ENCODE measurements at places on chromosomes 5 and 9. TPM values are rescaled to one million over a fixed set of nuclear protein-coding genes. Genes with fewer than 3 reads are reported as not detected.
A peak's percentile ranks its signal among the peaks of the same experiment; 100 is the strongest.

GRCh38 chr9:134039386-134040175 lies 14.3 kb downstream of the BRD3OS start:
- no peak for DNase-seq

- DNase-seq = peak; percentile 1
These were observed 5.9 kb upstream of the TAL2 start for GRCh38 chr9:105656131-105656921.

DNA sequence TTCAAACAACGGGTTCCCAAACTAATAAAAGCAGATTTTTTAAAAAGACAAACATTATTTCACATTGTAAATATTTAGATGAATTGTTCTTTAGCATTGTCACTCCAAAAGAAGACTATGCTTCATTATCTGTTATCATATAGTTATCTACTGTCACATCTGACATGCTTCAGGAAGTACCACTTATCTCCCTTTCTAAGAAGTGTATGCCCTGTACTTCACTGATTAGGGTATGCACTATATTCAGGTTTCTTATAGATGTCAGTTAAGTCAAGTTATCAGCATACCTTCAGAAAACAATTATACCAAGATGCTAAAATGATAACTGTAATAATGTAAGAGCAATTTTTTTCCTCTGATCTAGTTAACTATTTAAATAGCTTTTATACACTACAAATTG lies 40.4 kb downstream of the LMBRD2 start:
- no peak for DNase-seq

DNA sequence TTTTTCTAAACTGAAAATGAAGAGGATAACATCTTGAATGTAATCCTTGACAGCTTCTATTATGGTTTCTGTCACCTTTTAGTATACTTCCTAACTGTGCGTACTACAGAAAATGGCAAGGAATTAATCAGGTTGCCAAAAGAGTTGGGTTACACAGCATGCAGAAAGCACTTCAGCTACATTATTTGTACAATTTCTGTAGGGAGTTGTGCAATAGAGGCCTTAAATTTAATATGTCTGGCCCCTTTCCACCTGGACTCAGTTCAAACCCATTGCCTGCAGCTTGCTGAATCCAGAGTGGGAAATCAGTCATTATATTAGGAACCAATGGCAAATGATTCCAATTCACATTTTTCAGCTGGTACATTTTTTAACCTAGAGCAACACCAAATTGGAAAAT lies 549.7 kb downstream of the CSNK1G3 start:
- peak; percentile 88 for DNase-seq

- DNase-seq = peak; percentile 12
These were observed at the start of the genes BHMT2 and DMGDH for GRCh38 chr5:79069488-79070349. BHMT2 (plus strand) TSS chr5:79069767; CDS start chr5:79069783, 16 bp downstream. DMGDH (minus strand) TSS chr5:79069674; CDS start chr5:79069620, 54 bp downstream.

DNA sequence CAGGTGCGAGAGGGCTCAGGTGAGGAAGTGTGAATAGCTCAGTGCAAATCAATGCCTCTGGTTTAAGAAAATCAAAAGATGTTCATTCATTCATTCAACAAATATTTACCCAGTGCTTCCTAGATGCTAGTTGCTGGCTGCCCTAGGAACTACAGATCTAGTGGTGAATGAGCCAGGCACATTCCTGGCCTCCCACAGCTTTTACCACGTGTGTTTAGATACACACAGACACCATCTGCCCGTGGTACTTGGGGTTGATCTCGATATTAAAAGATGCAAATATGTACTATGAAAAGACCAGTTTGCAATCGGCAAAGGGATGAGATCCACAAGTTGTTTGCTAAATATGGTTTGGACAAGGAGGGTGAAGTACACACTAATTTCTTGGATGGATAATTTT lies 78.2 kb downstream of the GTF3C4 start:
- no peak for DNase-seq

- no peak for DNase-seq
These were observed 62.2 kb downstream of the CFAP77 start for GRCh38 chr9:132472199-132472598.

- DNase-seq = no peak
These were observed 35.0 kb upstream of the TBC1D2 start for GRCh38 chr9:98290411-98290810.

GRCh38 chr5:79938468-79938867 lies 52.6 kb downstream of the MTX3 start:
- DNase-seq = no peak

DNA sequence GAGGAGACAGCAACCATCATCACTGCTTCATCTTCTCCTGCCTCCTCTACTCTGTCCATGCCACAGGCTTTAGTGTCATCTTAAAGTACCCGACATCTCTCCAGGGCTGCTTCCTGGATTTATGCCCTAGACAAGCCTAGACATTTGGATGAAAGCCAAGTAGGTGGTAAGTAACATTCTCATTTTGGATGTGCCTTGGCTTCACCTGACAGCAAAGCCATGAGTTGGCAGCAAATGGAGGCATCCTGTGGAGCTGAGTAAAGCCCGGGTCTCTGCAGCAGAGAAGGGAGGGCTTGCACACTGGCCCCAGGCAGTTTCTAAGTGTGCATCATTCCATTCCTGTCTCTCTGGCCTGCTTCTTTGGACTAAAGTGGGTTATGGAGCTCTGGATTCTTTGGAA lies 299.1 kb downstream of the DMAC1 start:
- no peak for DNase-seq

DNA sequence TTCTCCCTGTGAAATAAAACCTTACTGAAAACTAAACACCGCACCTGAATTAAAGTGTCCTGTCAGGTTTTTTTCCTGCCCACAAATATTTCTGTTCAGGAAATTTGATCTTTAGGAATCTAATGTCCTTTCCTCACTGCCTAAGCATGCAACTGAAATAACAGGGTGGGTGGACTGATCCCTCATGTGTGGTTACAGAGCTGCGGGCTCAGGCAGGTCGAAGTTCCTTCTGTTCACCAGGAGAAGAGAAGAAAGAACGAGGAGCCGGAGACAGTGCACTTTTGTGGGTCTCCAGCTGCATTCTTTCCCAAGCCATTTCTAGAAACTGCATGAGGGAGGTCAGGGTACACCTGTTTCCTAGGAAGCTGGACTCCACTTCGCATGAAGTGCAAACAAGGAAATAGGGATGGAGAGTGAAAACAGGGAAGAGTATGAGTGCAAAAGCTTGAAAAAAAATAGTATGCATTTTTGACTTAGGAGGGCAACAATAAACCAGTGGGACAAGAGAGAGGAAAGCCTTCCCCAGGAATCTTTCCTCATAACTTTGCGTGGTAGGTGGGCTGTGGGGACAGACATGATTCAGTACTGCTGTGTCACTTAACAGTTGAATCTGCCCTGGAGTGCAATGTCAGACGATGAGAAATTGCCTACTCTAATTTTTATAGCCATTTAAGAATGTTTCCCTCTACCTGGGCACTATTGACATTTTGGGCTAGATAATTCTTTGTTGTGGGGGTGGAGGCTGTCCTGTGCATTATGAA lies 60.3 kb downstream of the GCNT1 start:
- no peak for DNase-seq

DNA sequence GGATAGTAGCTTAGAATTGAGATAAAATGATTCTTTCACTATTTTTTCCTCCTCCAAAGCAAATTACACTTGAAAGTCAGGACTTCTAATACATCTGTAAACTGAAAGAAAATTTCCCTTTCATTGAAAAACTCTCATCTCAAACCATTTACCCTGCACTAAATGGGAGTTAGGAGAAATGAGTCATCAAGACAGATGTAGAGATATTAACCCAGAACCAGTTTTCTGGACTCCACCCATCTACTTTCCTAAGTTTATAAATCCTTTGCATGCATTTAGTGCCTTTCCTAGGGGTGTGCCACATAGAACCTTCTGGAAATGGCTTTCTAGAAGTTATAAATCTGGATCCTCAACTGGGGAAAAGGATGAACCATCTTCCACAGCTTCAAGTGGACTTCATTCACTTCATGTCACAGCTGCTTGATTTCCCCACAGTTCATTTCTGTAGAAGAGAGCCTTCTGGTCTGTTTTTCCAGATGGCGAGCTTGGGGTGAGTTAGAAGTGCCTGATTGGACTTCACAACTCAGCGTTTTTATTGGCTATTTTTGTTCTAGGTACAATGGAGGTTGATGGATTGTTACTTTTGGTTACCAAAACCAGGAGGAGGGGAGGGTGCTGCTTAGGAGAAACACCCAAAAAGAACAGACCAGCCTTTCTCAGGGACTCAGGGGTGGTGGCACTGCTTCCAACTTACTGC lies 72.5 kb upstream of the GPR151 start:
- DNase-seq = no peak

- no peak for DNase-seq
These were observed 156.6 kb upstream of the DMRT1 start for GRCh38 chr9:684941-685340.

DNA sequence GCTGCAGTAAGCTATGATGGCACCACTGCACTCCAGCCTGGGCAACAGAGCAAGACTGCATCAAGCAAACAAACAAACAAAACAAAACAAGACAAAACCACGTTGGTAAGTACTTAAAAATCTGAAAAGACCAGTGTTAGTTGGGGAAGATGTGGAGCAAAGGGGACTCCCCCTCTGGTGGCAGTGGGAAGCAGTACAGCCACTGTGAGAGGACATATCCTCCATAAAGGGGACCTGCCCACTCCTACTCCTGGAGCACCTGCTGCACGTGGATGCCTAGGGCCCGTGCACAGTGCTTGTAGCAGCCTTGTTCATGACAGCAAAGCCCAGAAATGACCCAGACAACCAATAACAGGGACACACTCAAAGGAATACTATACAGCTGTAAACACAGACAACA lies 17.0 kb upstream of the IPPK start:
- no peak for DNase-seq

DNA sequence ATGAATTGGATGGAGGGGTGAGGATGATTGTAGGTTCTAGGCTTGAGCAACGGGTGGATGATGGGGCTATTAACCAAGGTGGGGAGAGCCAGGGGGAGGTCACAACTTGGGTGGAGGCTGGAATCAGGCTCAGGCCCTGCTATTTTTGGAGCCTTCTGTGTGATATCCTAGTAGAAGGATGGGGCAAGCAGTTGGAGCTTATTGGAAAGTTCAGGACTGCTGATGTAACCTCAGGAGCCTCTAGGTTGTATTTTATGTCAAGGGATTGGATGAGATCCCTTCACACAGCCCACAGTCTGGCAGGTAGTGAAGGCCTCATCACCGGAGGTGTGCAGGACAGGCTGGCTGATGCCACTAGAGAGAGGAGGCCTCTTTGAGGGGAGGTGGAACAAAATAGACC lies 11.2 kb upstream of the RPS14 start:
- DNase-seq = no peak

DNA sequence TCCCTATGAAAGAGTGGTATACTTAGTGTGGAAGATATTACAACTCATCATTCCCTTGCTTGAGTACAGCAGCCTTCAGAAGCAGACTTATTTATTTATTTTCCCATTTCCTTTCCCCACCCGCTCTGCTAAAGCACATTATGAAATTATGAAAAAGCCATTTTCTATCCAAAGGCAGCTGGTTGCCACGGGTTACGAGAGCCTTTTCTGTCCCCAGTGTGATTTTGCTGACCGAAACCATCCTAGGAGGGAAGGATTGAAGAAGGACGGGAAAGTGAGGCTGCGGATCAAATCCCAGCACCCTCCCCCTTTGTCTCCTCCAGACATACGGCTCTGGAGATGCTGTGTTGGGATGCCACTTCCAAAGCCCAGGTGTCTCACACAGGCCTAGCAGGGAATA lies 246.9 kb downstream of the TLR4 start:
- DNase-seq = no peak

- peak; percentile 61 for DNase-seq
These were observed 8.1 kb downstream of the SLC12A7 start for GRCh38 chr5:1103505-1104326.

GRCh38 chr5:80069918-80070318 lies 34.8 kb downstream of the THBS4 start:
- DNase-seq = peak; percentile 28

DNA sequence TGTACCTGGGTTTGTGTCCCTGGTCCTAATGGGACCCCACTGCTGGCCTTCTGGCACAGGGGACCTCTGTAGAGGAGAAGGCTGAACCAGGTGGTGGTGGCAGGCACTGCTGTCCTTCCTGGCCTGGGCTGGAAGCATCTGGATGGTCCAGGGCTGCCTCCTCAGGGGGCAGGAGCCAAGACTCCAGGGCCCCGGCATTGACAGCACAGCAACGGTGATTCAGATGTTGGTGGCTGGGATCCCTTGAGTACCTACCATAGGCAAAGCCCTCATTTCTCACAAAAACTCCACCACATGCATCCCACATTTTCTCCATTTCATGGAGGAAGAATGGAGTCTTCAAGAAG lies 15.0 kb downstream of the FGD3 start:
- no peak for DNase-seq

GRCh38 chr5:141832131-141832530 lies 46.1 kb downstream of the PCDH1 start:
- no peak for DNase-seq

- DNase-seq = no peak
These were observed 86.8 kb upstream of the OSMR start for GRCh38 chr5:38758774-38759600.

DNA sequence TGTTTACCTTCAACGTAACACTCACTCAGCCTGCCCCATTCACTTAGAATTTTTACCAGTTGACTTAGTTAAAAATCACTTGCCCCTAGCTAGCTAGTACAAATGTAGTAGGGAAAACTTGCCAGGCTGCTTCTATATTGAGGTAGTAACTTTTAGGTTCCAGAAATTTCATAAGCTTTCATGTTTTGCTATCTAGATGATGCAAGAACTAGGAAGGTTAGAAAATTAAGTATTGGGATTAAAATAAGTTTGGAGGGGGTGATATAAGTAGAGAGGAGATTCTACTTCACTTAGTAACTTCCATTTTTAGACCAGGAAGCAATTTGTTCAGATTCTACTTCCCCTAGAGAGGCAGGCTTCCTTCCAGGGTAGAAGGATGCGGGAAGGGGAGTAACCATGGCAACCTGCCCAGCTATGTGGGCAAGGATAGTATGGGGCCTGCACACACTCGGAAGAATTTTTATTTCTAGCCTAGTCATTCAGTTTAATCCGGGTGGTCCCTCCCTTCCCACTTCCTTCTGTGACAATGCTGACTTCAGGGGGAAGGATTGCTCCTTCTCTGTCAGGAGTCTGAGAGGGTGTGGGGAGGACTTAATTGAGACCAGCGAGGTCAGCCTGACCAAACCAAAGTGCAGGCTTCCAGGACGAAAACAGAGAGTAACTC lies 4.2 kb downstream of the DAB2 start:
- DNase-seq = no peak

- no peak for DNase-seq
These were observed 34.8 kb downstream of the HMGXB3 start for GRCh38 chr5:150035139-150035895.

DNA sequence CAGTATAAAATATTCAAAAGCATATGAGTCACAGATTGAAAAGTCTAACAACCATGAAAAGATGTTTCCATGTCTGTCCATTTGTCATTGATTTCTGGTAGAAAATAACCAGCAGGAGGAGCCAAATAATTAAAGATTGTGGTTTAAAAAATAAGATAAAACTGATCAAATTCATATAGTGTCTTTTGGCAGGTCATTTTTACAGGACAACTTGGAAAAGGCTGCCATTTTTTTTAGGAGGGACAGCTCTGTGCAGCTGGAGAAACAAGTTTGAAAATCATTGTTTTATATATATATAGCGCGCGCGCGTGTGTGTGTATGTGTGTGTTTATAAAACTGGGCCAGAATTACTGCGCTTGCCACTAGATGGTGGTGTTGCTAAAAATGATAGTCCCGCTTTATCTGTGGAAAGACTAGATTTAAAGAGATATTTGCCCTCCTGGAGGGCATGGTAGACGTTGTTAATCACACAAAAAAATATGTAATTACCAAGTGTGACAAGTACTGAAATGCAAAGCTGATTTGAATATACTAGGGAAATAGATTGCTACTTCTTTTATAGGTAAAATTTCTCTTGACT lies 1.3 kb upstream of the TRMO start:
- peak; percentile 76 for DNase-seq

Gene CDKN2A
- 0.31 TPM for polyA plus RNA-seq

Gene MARCOL
- polyA plus RNA-seq = not detected

Gene OTP
- polyA plus RNA-seq = not detected

Gene FOXD4
- polyA plus RNA-seq = 0.52 TPM

Data from right lung (tissue), 10 donors.